ENCODE measurements at places on chromosomes 2 and 18.

DNA sequence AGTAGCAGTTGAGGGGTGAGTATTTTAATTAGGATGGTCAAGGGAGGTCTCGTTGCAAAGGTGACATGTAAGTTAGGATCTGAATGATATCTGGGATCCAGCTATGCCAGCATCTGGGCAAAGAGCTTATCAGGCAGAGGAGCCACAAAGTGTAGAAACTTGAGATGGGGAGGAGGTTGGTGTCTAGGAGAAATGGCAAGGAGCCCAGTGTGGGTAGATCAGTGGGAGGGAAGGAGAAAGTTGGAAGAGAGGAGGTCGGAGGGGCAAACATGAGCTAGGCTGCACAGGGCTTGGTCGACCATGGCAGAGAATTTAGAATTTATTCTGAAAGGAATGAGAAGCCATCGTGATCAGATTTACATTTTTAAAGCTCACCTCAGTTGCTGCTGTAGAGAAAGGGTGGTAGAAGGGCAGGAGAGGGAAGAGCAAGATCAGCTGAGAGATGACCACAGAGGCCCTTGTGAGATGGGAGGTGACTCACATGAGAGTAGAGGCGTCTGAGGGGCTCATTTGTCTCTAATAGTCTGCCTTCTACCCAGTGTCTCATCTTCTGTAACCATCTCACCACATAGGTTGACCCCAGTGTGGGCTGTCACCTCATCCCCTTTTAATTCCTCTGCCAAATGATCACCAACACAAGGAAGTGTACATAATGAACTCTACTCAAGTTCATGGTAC, 170.0 kb downstream of the ETAA1 start:
- DNase-seq, result no peak

DNA sequence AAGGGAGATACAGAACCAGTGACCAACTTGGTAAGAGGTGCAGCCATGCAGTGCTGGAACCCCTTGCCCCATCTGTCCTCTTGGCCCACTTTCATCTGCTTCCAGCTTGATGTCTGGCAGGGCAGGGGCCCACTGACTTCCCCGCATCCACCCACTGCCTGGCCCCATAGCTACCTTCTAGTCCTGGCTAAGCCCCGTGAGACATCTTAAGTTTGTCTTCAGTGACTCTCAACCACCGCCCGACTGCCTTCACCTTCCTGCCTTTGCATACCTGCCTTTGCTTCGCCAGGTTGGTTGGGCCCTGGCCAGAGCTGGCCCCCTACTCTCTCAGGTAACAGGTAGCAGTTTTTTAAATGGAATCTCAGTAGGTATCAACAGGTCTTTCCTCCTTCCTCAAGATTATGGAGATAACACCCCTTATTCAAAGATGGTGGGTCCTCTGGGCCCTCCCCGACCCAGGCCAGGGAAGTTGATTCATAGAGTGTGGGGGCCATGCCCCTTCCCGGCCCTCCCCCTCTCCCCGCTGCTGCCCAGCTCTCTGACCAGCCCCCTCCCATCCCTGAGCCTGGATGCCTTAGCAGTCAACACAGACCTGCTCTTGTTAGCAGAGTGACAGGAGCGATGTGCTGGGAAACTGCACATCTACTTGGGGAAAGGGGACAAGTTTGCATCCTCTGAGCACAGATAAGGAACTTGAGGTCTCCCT, 2.8 kb downstream of the ARID5A start:
- no peak for DNase-seq

GRCh38 chr2:186683341-186683740, 10.5 kb upstream of the FAM171B start:
- no peak for DNase-seq

- DNase-seq, result no peak
Observed at GRCh38 chr18:49677762-49678413, 116.0 kb downstream of the LIPG start.

DNA sequence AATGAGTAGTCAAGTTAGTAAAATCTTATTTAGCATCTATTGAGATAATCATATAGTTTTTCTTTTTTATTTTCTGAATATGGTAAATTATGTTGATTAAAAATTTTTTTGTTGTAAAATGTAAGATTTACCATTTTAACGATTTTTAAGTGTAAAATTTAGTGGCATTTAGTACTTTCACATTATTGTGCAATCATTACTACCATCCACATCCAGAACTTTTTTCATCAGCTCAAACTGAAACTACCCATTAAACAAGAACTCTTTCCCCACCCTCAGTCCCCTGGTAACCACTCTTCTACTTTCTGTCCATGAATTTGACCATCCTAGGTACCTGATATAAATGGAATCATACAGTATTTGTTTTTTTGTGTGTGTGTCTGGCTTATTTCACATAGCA, 11.1 kb downstream of the RAB3GAP1 start:
- no peak for DNase-seq

- DNase-seq, result no peak
Observed at GRCh38 chr18:27142891-27143290, 42.2 kb downstream of the CHST9 start.

GRCh38 chr18:38526922-38527321, 961.3 kb upstream of the CELF4 start:
- no peak for DNase-seq

DNA sequence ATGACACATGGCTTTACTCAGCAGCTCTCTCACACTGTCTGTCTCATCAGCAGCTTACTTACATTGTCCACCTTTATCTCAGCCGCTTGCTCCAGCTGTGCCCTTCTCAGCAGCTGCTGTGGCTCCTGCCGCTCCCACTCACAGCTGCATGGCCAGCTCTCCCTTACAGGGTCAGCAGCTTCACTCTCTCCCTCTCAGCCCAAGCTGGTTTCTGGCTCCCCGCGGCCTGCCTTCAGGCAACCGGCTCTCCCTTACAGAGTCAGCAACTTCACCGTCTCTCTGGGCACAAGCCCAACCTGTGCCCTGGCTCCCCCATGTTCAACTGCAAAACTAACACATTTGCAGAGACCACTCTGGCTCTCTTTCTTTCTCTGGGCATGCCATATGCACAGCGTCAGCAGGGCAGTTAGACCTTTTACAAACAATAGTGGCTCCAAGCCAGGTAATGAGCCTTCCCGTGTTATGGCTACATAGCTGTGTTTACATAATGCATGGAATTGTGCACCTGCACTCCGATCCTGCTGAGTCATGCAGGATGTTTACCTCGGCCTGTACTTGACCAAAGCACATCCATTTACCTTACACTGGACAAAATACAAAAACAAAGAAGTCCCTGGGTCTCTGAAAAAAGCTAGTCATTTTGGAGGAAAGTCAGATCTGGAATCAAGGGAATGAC, 167.3 kb downstream of the DOK6 start:
- no peak for DNase-seq

DNA sequence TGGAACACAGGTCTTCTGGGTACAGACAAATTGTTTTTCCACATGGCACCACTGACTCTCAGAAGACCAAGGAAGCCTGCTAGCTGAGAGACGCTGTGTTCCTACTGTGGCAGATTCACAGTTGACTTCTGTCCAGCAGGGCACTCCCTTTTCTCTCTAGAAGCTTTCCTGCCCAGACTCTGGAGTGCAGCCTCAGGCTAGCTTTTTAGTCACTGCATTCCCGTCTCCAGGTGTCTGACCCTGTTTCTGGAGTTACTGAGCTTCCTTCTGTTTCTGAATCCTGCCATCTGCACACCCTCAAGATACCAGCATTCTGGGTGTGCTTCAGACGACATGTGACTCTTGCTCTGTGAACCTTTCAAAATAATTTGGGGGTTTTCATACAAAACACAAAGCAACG, 125.1 kb downstream of the TMEM200C start:
- DNase-seq, result no peak

GRCh38 chr2:207825045-207825954, 55.6 kb upstream of the FZD5 start:
- DNase-seq, result no peak

- no peak for DNase-seq
Observed at GRCh38 chr2:96157649-96158553, 12.7 kb upstream of the DUSP2 start.

DNA sequence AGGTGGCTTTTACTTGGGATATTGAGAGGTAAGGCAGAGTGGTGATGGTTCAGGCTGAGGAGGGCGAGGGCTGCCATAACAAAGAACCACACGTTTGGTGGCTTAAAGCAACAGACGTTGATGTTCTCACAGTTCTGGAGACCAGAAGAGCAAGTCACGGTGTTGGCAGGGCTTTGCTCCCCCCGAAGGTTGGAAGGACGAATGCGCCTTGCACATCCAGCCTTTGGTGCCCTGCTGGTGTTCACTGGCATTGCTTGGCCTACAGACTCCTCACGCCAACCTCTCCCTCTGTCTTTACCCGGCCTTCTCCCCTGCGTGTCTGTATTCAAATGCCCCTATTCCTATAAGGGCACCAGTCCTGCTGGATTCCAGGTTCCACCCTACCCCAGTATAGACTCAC, 125.4 kb downstream of the TPO start:
- no peak for DNase-seq

DNA sequence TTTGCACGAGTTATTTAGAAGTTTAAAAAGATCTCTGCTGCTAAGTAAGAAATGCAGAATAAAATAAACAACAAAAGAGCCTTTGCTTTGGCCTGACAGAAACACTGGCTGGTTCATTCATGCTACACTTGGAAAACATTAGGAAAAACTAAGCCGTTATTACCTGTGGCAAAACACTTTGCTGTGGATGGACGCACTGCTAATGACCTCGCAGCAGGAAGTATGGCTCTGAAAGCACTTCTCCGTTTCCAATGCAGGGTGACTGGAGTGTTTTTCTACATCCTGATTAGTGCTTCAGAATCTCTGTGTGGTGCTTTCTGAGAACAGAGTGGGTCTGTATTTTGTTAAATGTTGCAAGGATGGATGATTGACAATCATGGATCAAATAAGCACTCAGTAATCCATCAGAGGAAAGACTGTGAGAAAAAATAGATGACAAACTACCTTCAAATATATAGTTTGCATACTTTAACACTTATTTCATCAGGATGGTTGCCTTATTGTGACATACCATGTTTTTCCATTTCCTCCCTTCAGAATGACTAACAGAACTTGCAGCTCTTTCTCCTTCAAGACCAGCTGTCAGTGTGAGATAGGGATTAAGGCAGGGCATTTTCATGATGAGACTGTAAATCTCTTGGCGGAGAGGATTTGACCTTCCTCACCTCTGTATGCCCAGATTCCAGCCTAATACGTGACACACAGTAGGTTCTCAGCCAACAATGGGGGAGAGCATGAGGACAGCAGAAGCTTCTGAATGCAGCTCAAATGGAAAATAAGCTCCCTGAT, 38.0 kb downstream of the LINC00305 start:
- no peak for DNase-seq

- no peak for DNase-seq
Observed at GRCh38 chr2:124563426-124563825, 538.3 kb downstream of the CNTNAP5 start.

- DNase-seq, result no peak
Observed at GRCh38 chr2:113133704-113134598, 6.6 kb downstream of the IL1RN start.

DNA sequence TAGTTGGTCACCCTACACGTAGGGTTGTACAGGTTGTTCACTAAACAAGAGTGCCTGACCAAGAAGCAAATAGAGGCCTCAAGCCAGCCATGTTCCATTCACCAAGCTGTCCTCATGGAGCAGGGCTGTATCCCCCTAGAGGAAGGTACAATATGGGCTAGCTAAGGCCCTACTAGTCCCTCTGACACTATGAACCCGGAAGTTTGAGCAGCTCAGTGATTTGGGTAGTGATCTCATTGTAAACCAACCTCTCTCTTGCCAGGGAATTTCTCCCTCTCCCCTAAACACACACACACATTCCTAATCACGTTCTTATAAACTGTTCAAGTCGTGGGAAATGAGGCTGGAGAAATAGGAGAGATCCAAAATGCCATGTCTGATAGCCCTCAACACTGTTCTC, 6.7 kb upstream of the CYS1 start:
- DNase-seq, result no peak

GRCh38 chr2:14706201-14706600, 73.7 kb downstream of the LRATD1 start:
- no peak for DNase-seq

DNA sequence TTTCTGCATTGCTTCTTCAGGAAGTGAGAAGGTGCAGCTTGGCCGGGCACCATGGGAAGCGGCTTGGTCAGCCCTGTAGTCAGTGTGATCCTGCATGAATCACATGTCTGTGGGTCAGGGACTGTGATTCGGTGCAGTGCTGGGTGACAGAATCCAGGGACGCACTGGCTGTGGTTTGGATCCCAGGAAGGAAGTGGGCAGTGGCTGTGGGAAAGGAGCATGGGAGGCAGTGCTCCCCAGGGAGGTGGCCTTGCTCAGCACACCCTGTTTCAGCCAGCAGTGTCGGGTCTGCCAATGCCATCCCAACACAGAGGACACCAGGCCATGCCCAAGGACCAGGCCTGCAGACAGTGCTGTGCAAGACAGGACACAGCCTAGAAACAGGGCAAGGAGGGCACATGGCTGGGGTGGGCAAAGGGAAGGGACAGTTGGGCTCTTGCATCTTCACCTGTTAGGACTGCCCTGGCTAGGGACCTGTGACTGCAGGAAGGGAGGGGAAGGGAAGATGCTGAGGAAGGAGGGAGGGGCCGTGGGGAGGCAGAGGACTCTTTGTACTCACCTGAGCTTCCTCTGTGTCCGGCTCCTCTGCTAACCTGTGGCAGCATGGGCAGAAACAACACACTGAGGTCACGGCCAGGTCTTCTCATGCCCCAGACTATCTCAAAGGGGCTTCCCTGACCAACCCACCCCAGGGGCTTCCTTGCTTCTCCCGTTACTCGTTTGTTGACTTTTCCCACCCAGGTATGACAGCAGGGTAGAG, 37.2 kb upstream of the DNMT3A start:
- DNase-seq, result no peak

DNA sequence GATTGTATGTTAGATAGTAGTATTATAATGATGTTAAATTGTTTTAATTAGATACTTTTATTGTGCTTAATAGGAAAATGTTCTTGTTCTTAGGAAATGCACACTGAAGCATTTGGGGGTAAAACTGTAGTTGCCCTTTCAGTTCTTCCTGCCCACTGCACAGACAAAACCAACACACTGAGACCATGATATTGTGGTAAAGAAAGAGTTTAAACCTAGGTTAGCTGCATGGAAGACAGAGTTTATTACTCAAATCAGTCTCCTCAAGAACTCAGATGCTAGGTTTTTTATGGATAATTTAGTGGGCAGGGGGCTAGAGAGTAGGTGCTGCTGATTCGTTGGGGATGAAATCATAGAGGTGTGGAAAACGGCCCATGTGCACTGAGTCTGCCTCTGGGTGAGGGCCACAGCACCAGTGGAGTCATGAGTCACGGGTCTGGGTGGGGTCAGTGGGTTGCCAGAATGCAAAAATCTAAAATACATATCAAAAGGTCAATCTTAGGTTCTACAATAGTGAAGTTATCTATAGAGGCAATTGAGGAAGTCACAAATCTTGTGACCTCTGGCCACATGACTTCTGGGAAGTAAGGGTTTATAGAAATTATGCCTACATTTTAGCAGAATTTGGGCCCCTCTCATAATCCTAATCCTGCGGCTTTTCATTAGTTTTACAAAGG, 283.4 kb upstream of the FBXO11 start:
- DNase-seq, result no peak

Data from GM04503 (cell line).